Uterus (tissue), 4 donors: ENCODE measurements at places on chromosomes 1 and 21. TPM values are rescaled to one million over a fixed set of nuclear protein-coding genes. Genes with fewer than 3 reads are reported as not detected.

DNA sequence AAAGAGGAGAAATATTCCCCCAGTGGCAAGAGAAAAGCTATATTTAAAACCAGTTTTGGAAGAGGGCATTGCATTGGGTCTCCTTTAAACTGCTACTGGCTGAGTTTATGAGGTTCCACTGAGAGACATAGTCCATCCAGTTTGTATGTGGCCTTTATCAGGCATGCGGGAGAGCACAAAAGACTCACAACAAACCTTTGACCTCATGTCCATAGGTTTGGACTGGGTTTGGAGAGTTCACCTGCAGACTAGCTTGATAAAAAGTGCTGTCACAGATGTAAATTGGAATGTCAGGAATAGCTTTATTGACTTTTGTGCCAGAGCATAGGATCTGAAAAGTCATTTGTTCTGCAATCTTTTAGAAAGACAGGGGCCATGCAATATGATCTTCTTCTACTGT, 131.0 kb upstream of the NRIP1 start:
- DNase-seq, result no peak

DNA sequence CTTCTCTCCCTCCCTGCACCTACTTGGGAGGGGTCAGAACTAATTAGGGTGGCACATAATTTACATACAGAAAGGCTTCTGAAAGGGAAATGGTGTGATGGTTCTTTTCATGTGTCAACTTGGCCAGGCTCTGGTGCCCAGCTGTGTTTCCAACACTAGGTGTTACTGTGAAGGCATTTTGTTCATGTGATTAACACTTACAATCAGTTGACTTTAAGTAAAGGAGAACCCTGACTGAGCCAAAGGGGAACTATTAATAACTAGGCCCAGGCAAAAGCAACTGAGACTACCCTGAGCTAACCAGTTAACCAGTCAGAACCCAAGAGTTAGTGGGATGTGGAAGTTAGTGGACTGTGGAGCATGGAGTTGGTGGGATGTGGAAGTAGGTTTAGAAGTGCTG, 114.9 kb downstream of the SEC16B start:
- DNase-seq, result no peak

DNA sequence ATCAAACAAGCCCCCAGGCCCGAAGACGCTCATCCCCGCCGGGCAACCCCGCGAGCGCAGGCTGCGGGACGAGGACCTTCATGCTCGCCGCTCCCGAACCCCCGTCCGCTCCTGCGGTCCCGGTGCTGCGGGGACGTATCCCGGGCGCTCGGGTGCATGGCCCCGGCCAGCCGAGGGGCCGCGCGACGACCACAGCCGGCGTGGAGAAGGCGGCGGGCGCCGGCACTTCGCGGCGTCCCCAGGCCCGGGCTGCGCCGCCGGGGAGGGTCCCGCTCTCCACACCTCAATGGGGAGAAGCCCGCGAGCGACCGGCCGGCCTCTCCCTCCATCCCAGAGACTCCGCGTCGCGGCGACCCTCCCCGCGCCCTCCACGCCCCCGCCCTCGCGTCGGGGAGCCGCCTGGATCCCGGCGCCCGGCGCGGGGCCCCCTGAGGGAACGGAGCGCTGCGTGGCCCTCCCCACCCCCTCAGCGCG, 401 bp downstream of the ERRFI1 start:
- DNase-seq, result no peak

DNA sequence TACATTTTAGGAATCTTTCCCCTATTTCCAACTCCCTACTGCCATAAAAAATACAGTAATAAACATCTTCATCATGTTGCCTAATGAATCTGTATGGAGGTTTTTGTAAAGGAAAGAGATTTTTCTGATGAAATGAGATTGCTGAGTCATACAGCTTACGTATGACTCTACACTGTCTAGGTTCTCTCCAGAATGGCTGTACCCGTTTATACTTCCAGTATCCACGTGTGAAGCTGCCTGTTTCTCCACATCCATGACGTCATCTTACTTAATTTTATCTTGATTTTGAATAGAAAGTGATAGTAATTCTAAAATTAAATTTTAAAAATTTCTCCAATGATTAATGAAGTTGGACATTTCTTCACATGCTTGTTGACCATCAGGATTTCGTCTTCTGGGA, 103.7 kb downstream of the COQ8A start:
- DNase-seq, result no peak

DYNLT5 gene
- total RNA-seq, result not detected
